ENCODE measurements at places on chromosomes 5 and 9.

GRCh38 chr5:59356813-59357380, 536.6 kb downstream of the PDE4D start:
- no peak for DNase-seq

DNA sequence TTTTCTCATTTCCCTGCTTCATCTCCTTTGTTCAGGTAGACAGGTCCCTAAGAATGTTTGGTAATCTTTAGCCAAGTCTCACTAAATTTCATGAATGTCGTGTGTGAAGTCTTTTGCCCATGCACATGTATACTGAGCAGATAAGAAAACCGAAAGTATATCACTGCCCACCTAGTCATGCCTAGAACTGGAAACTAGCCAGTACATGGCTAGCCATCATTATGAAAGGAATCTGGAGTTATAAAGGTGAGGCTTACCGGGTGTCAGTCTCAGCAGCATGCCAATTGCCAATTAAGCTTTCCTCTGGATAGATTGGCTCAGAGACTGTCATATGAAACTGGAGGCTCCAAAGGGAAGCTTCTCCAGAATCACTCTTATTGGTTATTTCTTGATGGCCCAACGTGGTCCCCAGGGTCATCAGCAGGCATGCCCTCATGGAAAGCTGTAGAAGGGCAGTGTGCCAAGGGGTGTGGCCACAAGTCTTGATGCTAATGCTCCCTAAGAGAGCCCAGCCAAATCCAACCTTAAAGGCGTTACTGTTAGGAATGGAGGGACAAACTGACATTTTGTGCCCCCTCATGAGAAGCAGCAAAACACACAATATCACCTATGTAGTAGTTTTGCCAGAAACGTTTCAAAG, 307.3 kb upstream of the PIK3R1 start:
- DNase-seq, result no peak

DNA sequence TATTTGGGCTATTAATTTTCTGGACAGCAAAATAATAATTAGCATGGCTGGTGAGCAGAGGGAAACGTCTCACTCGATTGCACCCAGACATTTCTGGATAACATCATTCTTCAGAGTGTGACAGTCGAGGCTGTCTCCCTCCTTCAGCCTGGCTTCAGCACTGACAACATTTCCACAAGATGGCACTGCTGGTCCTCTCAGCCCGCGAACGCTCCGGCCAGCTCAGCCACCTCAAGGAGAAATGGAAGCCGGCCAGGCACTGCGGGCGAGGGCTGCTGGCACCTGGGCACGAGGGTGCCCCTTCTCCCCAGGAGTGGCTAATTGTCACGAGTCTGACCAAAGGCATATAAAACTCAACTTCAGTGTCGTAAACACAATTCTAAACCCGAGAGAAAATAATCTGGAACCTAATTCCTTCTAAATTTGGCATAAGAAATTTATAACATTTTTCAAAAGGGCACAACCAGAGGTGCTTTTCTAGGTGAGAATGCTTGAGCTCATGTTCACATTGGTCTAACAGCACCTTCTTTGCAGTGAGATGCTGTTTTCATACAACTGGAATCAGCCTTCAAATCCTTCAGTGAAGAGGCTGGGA, 65.9 kb downstream of the DAP start:
- no peak for DNase-seq

DNA sequence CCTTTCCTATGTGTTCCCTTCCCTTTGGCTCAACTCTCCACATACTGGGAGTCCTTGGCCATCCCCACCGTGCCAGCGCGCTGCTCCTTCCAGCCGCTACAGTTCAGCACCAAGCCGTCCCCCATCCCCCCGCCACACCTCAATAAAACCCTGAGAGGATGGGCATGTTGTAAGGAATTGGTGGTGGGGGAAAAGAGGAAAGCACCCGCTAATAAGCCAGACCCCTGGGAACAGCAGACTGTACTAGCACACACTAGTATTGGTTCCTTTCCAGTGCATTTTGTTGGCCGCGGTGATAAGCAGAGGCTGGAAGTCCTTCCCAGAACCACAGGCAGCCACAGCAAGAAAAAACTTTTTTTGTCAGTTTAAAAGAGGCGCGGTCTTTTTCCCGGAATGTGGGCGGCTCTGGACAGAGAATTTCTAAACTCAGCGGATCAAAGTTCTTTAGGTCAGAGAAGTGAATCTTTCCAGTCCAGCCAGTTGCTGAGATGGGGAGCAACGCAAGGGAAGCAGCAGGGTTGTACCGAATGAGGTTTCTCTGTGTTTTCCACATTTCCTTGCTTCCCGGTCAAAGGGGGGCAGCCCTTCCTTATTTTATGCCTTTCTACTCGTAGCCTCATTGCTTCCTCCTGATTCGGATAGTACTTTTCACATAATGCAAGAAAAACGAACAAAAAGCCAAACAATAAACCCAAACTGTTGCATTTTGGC, 2.1 kb downstream of the CHSY3 start:
- DNase-seq, result no peak

DNA sequence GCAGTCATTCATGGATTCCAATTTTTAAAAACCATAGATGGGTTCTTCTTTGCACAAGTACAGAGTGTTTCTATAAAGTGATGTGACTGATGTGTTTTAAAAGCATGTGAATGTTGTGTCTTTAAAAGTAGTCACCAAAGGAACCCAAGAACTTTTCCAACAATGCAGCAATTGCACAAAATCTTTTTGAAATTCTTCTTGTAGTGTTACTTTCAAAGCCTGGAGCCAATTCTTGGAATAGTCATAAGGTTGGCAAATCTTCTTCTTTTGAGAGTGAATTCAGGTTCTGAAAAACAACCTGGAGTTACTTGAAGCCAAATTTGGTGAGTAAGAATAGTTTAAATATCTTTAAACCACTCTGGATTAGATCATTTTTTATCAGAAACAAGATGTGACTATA, 10.5 kb downstream of the GRAMD2B start:
- no peak for DNase-seq

GRCh38 chr5:119355244-119355638, 578 bp upstream of the TNFAIP8 start:
- no peak for DNase-seq

DNA sequence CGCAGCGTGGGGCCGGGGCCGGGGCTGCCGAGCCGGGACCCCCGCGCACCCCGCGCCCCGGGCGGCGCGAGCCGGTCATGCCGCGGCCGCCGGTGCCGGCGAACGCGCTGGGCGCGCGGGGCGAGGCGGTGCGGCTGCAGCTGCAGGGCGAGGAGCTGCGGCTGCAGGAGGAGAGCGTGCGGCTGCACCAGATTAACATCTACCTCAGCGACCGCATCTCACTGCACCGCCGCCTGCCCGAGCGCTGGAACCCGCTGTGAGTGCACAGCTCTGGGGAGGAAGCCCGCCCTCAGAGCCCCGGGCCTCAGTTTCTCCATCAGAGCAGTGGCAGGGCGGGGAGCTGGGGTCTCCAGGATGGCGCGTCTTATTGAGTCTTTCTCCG, 335 bp downstream of the GALNT12 start:
- DNase-seq, result peak; percentile 14

DNA sequence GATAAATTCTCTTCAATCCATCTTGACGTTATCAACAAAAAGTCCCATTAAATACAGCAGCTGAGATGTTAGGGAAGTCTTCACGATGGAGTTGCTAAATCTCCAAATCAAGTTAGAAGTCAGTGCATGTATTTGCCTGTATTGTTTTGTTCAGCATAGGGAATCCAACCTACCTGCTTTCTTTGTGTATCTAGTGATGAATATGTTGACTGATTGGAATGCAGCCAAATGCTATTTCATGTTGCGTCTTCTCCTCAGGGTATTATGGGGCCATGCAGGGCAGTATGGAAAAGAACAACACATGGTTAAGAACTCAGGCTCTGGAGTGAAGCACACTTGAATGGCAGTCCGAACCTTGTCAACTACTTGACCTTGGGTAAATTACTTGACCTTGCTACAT, 529.5 kb upstream of the ZNF462 start:
- DNase-seq, result no peak

DNA sequence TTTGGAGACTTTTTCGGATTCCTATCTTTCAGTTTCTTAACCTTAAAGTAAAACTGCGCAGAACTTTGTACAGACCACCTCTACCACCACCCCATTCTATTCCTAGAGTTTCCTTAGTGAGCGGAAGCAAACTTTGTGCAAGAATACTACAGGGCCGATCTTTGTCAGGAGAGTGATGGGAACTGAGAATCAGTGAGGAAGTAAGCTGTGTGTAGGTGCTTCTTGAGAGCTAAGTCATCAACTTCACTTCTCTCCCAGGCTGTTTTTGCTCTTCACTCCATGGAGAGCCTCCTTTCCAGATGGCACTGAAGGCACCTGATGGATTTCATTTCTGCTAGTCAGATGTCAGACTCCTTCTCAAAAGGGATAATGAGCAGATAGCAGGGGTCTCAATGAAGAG, 127.3 kb downstream of the SPATA31D1 start:
- no peak for DNase-seq

- DNase-seq, result no peak
These were observed 115.2 kb downstream of the GNAQ start for GRCh38 chr9:77916410-77916819.

- no peak for DNase-seq
These were observed 1100.1 kb upstream of the CDH10 start for GRCh38 chr5:25744908-25745307.

GRCh38 chr5:98975682-98976407, 47.0 kb upstream of the CHD1 start:
- DNase-seq, result no peak

DNA sequence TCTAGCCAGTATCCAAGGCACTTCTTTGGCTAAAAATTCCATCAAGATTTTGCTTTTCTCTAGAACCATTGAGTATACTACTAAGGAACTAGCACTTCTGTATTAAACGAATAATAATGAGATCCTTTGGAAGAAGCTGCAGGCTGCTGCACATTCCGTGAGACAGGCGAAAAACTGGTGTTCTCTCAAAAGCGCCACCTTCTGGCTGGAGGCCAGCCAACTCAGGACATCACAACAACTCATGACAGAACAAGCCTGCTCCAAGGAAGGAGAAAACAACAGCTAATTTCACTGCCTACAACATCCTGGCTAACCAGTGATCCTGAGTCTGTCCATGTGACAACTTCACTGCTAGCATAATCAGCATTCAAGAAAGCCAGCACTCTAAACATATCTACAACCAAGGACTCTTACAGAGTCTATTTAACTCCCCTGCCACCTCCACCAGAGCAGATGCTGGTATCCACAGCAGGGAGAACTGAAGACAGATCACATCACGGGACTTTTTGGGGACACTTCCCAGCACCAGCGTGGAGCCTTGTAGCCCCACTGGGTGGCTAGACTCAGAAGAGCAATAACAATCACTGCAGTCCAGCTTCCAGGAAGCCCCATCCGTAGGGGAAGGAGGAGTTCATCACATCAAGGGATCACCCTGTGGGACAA, 150.5 kb downstream of the YTHDC2 start:
- peak; percentile 21 for DNase-seq

DNA sequence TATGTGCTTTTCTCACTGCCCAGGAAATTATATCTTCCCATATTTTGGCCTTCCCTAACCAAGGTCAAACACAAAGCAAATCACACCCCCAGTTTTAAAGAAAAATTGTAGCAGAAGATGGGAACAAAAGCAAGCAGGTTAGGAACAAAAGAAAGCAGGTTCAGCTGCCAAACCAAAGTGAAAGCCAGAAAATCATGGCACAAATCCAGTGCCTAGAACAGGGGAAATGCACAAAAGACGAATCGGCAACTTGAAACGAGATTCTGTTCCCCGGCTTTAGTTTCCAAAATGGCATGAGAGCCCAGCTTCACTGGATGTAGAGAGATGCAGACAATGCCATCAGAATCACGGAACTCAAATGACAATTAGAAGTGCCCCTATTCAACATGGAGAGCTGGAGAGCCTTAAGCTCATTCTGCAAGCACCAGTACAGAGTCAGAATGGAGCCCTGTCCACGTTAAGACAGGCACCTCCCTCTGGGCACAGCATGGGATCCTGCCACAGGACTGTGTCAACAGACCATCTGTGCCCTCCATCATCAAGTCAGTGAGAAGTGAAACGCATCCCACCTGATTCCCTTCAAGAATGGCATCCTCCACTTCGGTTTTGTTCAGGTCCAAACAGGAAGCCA, 13.8 kb downstream of the DNAH5 start:
- no peak for DNase-seq

- no peak for DNase-seq
These were observed 561.1 kb downstream of the EBF1 start for GRCh38 chr5:158538506-158539074.

DNA sequence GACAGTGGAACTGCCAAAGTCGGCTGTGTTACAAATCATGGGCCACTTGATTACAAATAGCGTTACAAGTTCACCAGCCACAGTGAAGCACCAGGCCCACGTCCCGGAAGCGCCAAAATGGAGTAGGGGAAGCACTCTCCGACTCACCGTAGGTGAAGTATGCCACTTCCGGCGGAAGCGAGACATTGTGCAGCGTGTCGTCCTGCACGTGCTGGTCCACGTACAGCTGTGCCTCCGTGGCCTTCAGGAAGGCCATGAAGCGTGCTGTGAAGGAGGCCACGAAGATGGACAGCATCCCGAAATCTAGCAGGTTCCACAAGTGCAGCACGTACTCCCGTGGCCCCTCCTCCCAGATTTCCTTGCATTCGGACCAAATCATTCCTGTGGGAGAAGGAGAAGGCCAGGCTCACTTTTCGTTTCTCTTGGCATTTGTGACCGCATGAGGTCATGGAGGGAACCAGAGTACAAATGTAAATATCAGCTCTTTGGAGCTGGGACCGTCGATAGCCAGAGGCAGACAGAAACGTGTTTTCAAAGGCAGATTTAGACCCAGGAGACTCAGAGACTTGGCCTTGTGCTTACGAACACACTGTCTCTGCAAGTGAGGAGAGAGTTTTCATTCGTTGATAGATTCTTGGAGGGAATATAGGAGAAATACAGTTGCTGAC, 58.7 kb upstream of the SMIM32 start:
- DNase-seq, result no peak

GRCh38 chr9:134179595-134179917, 15.2 kb upstream of the RNU6ATAC start:
- no peak for DNase-seq

- DNase-seq, result no peak
These were observed 213.2 kb upstream of the IER5L start for GRCh38 chr9:129391221-129391661.

GRCh38 chr5:7662289-7662688, 188.6 kb downstream of the CFAP90 start:
- DNase-seq, result no peak

- DNase-seq, result no peak
These were observed 74.4 kb downstream of the ATG10 start for GRCh38 chr5:82046276-82046647.

GRCh38 chr5:36950586-36951457, 74.3 kb downstream of the NIPBL start:
- no peak for DNase-seq

DNA sequence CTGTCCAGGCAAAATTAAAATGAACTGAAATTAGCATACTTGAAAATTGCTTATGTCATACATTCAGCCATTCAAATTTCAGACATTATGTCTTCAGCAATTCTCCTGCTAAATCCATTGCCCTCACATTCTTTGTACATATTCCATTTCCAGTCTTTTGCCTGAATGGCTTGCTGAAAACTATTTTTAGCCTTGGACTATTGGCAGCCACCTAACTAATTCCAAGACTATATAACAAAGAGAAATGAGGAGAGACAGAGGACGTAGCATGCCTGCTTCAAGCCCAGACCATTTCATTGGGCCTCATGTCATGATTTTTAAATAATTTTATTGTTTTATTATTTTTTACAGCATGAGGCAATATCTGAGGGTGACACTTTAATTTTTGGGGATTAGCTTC, 100.3 kb downstream of the MRPS30 start:
- no peak for DNase-seq

GRCh38 chr9:93177676-93178075, 6.3 kb upstream of the WNK2 start:
- DNase-seq, result no peak

Measured in CD4-positive, alpha-beta T cell treated with Interleukin-17A for 1 hour (primary cell).